ENCODE measurements at places on chromosomes 4 and X.

- DNase-seq, result no peak
These were observed 43.4 kb upstream of the OGT start for GRCh38 chrX:71489540-71489939.

- DNase-seq, result no peak
These were observed 49.6 kb upstream of the BCOR start for GRCh38 chrX:40147126-40147952.

GRCh38 chr4:17128268-17128667 lies 229.8 kb upstream of the LDB2 start:
- DNase-seq, result no peak

DNA sequence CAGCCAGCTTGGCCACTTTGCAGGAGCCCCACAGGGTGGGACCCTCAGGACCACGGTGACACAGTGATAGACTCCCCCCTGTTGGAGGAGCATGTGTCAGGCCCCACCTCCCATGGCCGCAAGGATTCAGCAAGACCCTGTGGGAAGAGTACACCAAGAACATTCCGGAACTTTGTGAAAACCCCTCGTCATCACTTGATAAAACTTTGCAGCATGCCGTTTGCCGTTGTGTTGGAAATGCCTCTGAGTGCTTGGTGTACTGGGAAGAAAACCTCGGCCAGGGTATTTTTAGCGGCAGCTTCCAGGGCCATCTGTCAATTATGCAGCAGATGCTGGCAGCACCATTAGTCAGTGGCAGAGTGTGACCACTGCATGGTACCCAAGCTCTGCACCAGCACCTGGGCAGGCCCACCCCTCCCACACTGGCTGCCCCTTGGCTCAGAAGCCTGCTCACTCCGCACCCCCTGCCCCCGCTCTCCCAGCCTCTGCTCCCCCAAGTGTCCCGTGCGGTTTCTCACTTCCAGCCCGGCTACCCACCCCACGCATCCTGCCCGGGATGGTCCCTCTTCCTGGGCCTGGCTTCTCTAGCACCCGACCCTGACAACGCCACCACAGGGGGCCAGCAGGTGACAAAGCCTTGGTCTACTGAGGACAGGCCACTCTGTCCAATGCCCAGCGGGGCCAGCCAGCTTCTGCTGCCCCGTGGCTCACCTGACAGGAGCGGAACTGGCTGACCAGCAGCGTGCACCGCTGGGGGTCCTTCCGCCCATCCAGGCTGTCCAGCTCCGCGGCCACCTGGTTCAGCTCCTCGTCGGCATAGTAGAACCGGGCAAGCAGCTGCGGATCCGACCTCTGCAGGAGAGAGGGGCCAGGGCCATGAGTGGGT lies 65.0 kb downstream of the ZFYVE28 start:
- no peak for DNase-seq

GRCh38 chr4:87451537-87451936 lies 29.2 kb downstream of the NUDT9 start:
- DNase-seq, result no peak

DNA sequence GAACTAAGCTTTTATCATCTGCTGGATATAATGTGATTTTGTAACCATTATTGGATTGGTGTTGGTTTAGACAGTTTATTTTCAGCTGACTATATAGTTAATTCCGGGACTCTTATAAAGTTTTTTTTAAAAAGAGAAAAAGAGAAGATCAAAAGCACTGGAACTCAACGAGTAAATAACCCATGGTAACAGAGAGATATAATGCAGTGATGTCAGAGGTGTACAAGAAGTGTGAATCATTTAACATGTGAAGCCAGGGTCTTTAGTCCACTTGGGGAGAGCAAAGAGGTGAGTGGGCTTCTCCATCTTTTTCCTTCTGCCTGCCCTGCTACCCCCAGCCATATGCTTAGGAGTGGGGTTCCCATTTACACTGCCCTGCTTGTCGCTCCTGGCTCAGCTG lies 3.2 kb downstream of the TMEM165 start:
- DNase-seq, result no peak

GRCh38 chr4:55927803-55928437 lies 20.8 kb upstream of the CEP135 start:
- DNase-seq, result no peak

GRCh38 chr4:13544606-13545393 lies 492 bp upstream of the NKX3-2 start:
- DNase-seq, result no peak

DNA sequence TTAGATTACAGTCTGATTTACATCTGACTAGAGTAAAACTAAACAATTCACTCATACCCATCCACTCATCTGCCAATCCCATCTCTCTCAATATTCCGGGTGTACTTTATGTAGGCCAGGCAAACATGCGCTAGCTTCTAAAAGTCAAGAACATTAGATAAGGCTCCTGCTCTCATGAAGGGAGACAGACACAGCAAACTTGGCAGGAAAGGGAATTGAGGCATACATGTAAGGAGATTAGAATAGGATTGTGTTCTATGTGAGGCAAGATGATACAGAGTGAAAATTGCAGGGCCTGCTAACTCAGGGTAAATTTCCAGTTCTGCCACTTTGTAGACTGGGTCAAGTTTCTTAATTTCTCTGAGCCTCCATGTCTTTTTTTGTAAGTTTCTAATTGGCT lies 135.8 kb downstream of the CDS1 start:
- DNase-seq, result no peak

DNA sequence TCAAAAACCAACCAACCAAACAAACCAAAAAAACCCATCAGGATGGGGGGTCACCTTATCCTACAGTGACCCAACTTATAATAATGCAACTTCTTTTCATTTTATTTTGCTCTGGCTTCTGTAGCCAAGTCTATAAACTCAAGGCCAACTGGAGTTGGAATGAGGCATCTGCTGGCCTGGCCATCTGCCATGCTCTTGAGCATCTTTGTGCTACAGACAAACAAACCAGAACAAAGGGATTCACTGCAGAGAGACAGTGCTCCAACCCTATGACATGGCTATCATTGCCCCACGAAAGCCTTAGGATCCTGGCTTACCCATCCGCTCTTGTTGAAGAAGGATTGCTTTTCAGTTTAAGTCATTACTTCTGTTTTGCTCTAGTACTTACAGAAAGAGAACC lies 49.2 kb upstream of the SCRG1 start:
- no peak for DNase-seq

- no peak for DNase-seq
These were observed 28.3 kb upstream of the GUCY1A1 start for GRCh38 chr4:155638195-155638965.

GRCh38 chr4:11698033-11698432 lies 269.3 kb upstream of the HS3ST1 start:
- no peak for DNase-seq

GRCh38 chrX:68133181-68133580 lies 300.1 kb downstream of the OPHN1 start:
- no peak for DNase-seq

GRCh38 chrX:100512471-100512870 lies 72.3 kb upstream of the TNMD start:
- no peak for DNase-seq

DNA sequence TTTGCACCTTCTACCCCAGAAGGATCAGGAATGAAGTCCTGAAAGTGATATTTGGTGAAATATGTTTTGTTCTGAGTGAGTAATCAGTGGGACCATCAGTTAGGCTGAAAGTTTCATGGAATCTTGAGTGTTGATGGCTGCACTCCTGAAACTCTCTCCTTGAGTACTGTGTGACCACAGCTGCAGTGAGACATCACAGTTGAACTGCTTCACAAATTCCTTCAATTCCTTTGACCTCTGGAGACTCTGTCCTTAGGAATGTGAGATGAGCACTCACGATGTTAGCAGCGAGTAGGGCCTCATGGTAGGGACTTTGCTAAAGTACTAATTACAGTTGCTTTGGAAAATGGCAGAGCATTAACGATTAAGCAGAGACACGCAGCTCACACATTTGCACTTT lies 142.9 kb upstream of the SLC4A4 start:
- no peak for DNase-seq

DNA sequence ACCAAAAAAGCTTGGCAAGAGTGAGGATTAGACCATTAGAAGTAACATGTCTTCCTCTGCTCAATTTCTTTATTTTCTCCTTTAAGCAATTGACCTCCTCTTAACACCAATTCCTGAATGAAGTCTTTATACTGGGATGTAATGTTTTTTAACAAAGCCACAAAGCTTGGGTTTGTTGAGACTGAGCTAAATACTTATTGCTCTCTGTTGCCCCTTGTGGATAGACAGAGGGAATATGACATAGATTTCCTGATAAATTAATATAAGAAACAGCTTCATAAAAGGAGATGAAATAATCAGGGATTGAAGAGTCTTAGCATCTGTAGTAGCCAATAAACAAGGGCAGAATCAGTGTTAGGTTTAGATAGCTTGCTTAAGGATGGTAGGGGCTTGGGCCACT lies 57.6 kb downstream of the CCDC160 start:
- DNase-seq, result no peak

GRCh38 chr4:108651014-108651791 lies 804 bp downstream of the OSTC start:
- no peak for DNase-seq

GRCh38 chrX:107755721-107756120 lies 19.9 kb downstream of the TSC22D3 start:
- DNase-seq, result no peak

GRCh38 chr4:7068279-7068842 lies 497 bp upstream of the GRPEL1 start:
- DNase-seq, result no peak

DNA sequence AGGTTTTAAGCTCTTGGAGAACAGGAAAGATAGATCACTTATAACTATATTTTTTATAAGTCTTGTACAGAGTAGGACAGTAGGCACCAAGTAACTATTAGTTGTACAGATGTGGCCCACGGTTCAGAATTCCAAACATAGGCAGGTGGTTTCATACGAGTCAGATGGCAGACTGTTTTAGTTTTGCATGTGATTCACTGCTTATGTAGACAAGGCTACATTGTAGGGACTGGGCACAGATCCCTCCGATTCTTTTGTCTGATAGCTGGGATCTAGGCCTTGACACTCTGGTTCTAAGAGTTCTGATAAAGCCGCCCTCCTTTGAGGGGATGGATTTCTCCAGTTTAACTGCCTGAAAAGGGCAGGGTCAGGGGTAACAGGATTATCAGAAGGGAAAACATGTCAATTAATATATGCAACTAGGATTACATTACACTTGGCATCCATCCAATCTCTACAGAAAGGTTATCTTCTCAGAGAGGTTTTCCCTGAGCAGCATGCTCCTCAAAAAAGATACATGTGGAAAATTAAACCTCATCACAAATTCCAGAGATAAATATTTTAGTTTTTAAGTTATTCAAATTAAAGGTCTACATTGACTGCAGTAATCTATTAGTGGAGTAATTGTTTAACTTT lies 87.8 kb downstream of the SPRY1 start:
- no peak for DNase-seq
